SJCRH30 (cell line): ENCODE measurements at places on chromosomes 5 and 9. TPM values are rescaled to one million over a fixed set of nuclear protein-coding genes. Genes with fewer than 3 reads are reported as not detected.

GRCh38 chr5:132941331-132941730, 22.1 kb downstream of the AFF4 start:
- no peak overlapping the region for H3K27ac ChIP-seq
- H3K4me3 ChIP-seq, result no peak overlapping the region
- no peaks in the 10 kb centered on the region for H3K27me3 ChIP-seq
- no peaks in the 10 kb centered on the region for H3K4me1 ChIP-seq
- peaks cover 6% of the 10 kb centered on the region for H3K36me3 ChIP-seq
- DNase-seq, result no peak

DNA sequence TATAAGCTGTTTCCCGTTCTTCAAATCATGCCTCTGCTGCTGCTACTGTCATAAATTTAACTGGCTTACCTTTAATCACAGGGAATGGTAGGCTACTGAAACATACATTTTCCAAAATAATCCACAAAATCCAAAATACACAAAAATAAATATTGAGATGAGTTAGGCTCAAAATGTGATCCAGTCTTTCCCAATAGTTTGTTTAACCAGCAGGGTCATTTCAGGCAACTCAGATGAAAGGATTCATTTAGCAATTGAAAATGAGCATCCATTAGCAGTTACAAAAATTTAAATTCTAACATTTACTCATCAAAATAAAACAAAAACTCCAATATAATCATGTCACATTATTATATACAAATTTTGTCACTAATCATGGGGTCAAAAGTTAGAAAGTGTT, 1015.6 kb upstream of the DMAC1 start:
- H3K4me1 ChIP-seq, result peaks cover 26% of the 10 kb centered on the region
- no peak overlapping the region for H3K27ac ChIP-seq
- no peak for DNase-seq
- no peaks in the 10 kb centered on the region for H3K27me3 ChIP-seq

DNA sequence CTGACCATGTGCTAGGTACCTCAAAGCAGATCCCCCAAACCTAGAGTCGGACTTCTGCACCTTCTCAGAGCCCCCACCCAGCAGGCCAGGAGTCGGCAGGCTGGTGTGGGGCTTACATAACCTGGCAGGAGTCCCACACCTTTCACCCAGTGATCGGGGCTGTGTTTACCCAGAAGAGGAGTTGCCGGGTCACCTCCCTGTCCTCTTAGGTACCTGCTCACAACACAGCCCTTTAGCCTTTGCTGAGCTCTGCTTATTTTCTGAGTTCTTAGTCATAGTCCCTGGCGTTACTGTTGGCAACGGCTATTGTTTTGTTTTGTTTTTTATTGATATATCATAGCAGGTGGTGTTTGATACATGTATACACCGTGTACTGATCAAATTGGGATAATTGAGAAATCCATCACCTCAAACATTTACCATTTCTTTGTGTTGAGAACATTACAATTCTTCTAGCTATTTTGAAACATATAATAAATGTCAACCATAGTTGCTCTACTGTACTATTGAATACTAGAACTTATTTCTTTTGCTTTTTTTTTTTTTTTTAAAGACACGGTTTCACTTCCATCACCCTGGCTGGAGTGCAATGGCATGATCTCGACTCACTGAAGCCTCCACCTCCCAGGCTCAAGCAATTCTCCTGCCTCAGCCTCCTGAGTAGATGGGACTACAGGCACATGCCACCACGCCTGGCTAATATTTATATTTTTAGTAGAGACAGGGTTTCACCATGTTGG, 10.4 kb upstream of the EEIG1 start:
- DNase-seq, result no peak
- H3K27me3 ChIP-seq, result 0 out of 2 replicates have a peak, but pooled peaks cover 4% of the 10 kb centered on the region
- H3K4me3 ChIP-seq, result no peak overlapping the region
- no peaks in the 10 kb centered on the region for H3K4me1 ChIP-seq

The SLU7 gene
- 38.1 and 45.7 TPM in 2 replicates for total RNA-seq

DNA sequence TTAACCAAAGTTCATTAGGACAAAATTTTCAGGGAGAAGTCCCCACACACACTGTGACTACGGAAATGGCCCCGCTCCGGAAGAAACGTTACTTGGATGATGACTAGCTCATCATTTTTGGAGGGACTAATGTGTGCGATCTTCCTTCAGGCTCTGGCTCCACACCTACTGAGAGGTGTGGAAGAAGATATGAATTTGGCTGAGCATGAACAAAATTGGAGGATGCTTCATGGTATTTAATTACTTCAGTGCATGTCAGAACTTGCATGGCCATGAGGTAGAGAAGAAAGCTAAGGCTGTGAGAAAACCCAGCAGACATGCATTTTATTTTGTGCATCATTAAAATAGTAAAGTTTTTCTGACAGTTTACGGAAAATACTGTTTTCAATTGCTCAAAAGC, 202.1 kb upstream of the TLE4 start:
- H3K4me1 ChIP-seq, result 0 out of 2 replicates have a peak, but pooled peaks cover 4% of the 10 kb centered on the region
- H3K27ac ChIP-seq, result no peak overlapping the region
- no peak for DNase-seq
- no peaks in the 10 kb centered on the region for H3K36me3 ChIP-seq

DNA sequence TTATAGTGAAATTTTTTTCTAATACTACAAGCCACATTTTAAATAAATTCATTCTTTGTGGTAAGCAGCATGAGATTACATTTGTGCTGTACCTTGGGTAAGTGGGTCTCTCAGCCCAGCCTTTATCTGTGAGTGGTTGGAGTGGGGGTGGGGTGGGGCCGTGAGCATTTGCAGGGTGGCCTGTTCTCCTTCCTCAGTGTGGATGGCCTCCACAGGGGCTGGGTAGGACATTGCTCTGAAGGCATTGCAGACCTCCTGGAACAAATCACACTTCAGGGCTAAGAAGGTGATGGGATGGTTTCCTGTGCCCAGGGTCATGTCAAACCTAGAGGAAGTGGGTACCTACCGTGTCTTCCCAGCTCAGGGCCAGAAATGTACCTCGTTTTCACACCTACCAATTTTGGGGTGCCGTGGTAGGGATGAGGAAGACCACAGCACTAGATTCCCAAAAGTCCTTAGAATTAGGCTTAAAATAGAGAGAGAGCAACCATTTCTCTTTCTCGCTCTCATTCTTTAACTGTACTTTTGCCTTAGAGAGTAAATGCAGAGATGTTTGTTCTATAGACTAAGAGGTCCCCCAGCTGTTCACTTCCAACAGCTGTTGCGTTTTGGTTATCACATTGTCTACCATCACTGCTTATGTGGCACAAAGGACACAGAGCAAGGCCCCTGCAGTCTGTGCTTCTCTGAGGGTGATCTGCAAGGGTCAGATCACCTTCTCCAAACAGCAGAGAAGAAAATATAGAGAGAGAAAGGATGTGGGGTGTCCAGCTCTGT, 83.4 kb upstream of the CTSL start:
- peak; percentile 82 for DNase-seq
- H3K27ac ChIP-seq, result peak overlapping the region; percentile 91
- H3K36me3 ChIP-seq, result peaks cover 31% of the 10 kb centered on the region
- no peak overlapping the region for H3K4me3 ChIP-seq

GRCh38 chr9:3200331-3200774, 325.4 kb downstream of the RFX3 start:
- no peaks in the 10 kb centered on the region for H3K27me3 ChIP-seq
- DNase-seq, result no peak
- no peak overlapping the region for H3K27ac ChIP-seq
- H3K36me3 ChIP-seq, result no peaks in the 10 kb centered on the region
- no peaks in the 10 kb centered on the region for H3K4me1 ChIP-seq
- no peak overlapping the region for H3K4me3 ChIP-seq

DNA sequence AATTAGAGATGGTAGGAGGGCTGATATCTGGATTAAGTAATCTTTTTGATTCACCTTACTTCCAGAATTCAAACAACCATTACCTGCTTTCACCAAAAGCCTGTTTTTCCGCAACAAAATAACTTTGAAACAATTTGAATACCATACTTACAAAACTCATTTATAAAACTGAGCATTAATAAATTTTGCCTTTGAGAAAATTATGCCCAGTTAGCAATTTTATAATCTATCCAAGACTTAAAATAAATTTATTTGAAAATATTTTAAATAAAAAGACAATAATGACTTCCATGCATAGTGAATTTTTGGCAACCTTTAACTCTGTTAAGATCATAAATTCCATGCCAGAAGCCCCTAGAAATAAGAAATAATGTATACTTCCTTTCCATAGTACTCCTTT, 71.3 kb upstream of the FTMT start:
- H3K4me1 ChIP-seq, result no peaks in the 10 kb centered on the region
- H3K4me3 ChIP-seq, result no peak overlapping the region
- no peak overlapping the region for H3K27ac ChIP-seq
- no peaks in the 10 kb centered on the region for H3K36me3 ChIP-seq
- no peaks in the 10 kb centered on the region for H3K27me3 ChIP-seq
- no peak for DNase-seq

DNA sequence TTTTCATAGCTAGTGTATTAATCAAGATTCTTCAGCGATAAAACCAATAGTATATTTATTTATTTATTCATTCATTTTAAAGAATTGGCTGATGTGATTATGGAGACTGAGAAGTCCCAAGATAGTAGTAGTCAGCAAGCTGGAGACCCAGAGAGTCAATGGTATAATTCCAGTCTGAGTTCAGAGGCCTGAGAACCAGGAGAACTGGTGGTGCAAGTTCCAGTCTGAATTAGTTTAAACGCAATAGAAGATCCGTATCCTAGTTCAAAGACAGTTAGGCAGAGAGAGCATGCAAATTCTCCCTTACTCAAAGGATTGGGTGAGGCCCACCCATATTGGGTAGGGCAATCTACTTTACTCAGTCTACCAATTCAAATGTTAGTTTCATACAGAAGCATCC, 364.2 kb upstream of the RPS23 start:
- no peak for DNase-seq
- H3K4me3 ChIP-seq, result no peak overlapping the region
- no peaks in the 10 kb centered on the region for H3K27me3 ChIP-seq
- no peaks in the 10 kb centered on the region for H3K36me3 ChIP-seq
- no peak overlapping the region for H3K27ac ChIP-seq
- no peaks in the 10 kb centered on the region for H3K4me1 ChIP-seq

DNA sequence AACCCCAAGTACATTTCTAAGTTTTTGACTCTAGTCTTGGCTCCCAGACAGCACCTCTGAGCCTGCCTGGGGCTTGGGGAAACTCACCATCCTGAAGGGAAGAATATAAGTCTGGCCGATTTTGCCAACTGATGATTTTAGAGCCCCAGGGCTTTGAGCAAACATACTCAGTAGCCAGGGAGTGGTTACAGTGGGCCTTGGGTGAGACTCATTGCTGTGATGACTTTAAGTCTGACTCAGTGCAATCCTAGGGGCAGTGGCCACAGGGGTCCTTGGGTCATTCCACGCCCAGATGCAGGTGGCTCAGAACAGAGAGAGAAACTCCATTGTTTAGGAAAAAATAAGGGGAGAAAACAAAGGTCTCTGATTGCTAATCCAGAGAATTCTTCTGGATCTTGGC, 312.0 kb upstream of the EDIL3 start:
- peaks cover 10% of the 10 kb centered on the region for H3K4me1 ChIP-seq
- no peak for DNase-seq
- no peaks in the 10 kb centered on the region for H3K36me3 ChIP-seq
- H3K27ac ChIP-seq, result no peak overlapping the region
- H3K27me3 ChIP-seq, result no peaks in the 10 kb centered on the region

GRCh38 chr9:18438300-18438925, 35.5 kb upstream of the ADAMTSL1 start:
- DNase-seq, result peak; percentile 86
- peak overlapping the region; percentile 60 for H3K4me3 ChIP-seq
- H3K27me3 ChIP-seq, result no peaks in the 10 kb centered on the region

The GRAMD2B gene
- total RNA-seq, result 12.1 and 14.3 TPM in 2 replicates

The INSYN2B gene
- total RNA-seq, result 0.05 and 0.14 TPM in 2 replicates

DNA sequence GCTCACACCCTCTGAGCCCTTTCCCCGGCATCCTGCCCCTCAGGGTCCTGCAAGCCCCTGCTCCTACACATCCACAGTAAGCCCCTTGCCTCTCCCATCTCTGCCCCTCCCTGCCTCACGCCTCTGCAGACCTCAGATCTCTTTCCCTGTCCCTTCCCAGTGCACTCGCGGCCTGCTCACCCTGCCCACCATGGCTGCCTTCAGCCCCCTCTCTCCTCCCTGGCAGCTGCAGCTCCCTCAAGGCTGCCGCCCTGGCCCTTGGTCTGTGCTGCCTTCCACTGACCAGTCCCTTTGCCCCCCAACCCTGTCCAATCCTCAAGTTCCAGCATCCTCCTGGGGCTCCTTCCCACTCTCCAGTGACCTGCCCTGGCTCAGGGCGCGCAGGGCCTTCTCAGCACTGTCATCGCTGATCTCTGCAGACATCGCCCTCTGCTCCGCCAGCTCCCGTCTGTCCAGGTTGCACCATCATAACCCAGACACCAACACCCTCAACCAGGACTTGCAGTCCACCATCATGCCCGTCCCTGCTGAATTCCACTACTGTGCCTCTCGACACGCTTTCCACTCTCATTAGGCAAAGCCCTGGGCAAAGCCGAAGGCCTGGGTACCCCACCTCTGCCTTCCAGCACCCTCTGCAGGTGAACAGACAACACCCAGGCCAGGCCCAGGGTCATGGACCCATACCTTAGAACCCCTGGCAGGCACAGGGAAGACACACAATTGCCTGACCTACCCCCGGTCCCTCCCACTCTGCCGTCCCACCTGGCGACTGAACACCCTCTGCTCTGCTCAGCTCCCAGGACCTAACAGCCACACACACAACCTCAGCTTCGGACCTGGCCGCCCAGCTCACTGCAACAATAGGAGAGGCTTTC, 97.8 kb upstream of the RUFY1 start:
- no peaks in the 10 kb centered on the region for H3K36me3 ChIP-seq
- no peaks in the 10 kb centered on the region for H3K4me1 ChIP-seq
- no peak for DNase-seq

DNA sequence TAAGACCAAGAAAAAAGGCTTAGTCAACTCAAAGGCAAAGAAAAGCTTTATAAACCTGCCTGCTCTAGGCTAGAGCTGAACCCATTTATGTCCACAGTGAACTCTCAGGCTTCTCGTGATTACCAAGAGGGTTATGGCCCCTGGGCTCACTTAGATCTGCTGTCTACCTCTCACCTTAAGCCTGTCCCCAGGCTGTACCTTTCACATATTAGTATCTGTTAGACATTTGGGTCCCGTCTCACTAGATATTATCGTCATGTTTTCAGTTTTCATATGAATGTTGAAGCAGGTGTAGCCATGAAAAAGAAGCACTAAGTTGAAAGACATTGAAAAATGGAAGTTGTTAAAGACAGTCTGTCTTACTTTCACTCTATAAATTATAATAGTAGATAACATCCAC, 75.2 kb upstream of the COX7C start:
- H3K4me1 ChIP-seq, result no peaks in the 10 kb centered on the region
- no peak overlapping the region for H3K27ac ChIP-seq
- no peak for DNase-seq
- no peaks in the 10 kb centered on the region for H3K27me3 ChIP-seq

The SLIT3 gene
- 1.8 and 2.0 TPM in 2 replicates for total RNA-seq

The ENTPD2 gene
- total RNA-seq, result 1.9 and 2.0 TPM in 2 replicates

DNA sequence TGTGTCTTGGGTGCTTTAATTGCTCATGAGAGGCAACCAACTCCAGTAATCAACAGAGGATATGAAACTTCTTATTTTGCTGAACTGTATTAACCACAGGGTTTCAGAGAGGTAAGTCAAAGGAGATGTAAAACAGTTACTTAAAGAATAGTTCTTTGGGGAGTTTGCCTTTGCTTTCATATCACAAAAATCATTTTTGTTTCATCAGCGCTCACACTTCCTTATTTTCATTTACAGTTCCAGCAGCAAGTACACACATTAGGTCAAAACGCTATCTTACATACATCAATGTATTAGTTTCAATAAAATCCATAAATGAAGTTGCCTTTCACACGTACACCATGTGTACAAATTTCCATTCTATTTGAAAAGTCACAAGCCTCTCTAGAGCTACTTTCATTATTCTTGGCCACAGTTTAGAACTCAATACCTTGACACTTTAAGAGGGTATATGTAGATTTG, 50.1 kb downstream of the ST8SIA4 start:
- no peaks in the 10 kb centered on the region for H3K4me1 ChIP-seq
- H3K36me3 ChIP-seq, result no peaks in the 10 kb centered on the region
- H3K27ac ChIP-seq, result no peak overlapping the region
- H3K27me3 ChIP-seq, result no peaks in the 10 kb centered on the region

The GCNT4 gene
- 0.02 and 0.05 TPM in 2 replicates for total RNA-seq
